ENCODE measurements at places on chromosomes 7 and 10.
A peak's percentile ranks its signal among the peaks of the same experiment; 100 is the strongest.

DNA sequence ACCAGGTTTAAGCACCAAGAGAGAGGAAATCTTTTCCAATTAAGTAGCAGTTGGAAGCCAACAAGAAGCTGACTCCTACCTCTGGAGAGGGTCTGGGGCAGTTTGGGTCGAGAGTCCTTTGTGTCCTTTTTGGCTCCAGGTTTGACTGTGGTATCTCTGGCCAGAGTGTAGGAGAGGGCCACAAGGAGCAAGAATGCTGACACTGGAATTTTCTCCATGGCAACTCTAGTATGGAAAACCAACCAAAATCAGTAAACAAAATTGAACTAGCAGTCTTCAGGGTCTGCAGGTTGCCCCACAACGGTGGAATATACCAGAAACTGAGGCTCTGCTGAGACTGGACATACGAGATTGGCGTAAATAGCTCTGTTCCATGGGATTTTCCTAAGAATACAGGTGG is 3.2 kb downstream of the AGR2 start:
- DNase-seq, result no peak

- DNase-seq, result no peak
These were observed 80.1 kb downstream of the SH2D4B start for GRCh38 chr10:80617807-80618206.

- DNase-seq, result no peak
These were observed 83.4 kb downstream of the DOCK4 start for GRCh38 chr7:112122798-112123197.

DNA sequence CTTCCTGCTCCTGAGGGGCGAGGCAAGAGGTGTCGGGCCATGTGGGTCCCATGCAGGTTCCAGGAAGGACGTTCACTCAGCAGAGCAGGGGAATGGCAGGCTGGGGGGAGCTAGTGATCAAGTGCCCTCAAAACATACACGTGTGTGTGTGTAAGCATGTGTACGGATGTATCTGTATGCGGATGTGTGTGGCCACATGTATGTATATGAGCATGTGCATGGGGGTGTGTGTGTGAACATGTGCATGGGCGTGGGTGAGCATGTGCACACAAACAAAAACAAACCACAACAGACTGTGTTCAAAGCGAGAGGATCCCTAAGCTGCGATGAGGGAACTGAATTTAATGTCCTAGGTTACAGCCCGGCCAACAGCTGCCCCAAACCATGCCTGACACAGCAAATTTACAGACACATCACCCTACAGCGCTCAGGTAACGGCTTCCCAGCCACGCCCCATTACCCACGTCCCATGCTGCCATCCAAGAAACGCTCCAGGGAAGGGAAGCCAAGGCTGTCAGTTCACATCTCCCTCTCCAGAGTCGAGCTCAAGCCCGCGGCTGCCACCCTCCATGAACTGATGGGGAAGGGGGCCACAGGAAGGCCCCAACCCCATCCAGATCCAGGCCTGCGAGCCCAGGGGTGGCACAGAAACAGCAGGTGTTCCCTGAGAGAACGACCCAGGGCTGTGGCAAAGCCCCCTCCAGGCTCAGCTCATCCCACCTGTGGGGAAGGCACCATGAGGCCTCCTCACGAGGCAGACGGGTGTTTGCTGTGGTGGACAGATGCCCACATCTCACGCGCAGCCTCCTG is 56.6 kb downstream of the PTPRN2 start:
- DNase-seq, result no peak

DNA sequence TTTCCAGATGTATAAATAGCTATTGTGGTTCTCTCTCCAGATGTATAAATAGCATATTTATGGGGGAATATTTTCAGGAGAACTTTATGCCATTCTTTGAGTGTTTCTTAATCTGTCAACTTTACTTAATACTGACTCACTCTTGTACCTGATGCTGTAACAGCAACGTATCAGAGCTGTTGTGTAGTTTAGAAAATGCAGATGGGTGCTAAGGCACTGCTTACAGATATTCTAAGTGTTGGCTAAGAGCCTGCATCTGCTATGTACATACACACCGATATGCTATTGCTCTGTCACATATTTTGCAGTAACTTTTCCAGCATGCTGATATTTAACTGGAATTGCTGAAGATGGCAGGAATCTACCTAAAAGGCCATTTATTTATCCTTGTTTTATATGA is 71.9 kb downstream of the WDR37 start:
- no peak for DNase-seq

- DNase-seq, result no peak
These were observed 29.4 kb downstream of the CHST15 start for GRCh38 chr10:124063750-124064603.

- no peak for DNase-seq
These were observed 69.3 kb upstream of the RHEB start for GRCh38 chr7:151588982-151589381.

GRCh38 chr7:101315336-101315735 is 6.3 kb downstream of the IFT22 start:
- DNase-seq, result peak; percentile 58

GRCh38 chr10:123583639-123584418 is 82.3 kb upstream of the GPR26 start:
- peak; percentile 7 for DNase-seq

- no peak for DNase-seq
These were observed 220.0 kb upstream of the KCND2 start for GRCh38 chr7:120052884-120053382.

GRCh38 chr7:137961200-137962177 is 40.4 kb downstream of the CREB3L2 start:
- peak; percentile 9 for DNase-seq

DNA sequence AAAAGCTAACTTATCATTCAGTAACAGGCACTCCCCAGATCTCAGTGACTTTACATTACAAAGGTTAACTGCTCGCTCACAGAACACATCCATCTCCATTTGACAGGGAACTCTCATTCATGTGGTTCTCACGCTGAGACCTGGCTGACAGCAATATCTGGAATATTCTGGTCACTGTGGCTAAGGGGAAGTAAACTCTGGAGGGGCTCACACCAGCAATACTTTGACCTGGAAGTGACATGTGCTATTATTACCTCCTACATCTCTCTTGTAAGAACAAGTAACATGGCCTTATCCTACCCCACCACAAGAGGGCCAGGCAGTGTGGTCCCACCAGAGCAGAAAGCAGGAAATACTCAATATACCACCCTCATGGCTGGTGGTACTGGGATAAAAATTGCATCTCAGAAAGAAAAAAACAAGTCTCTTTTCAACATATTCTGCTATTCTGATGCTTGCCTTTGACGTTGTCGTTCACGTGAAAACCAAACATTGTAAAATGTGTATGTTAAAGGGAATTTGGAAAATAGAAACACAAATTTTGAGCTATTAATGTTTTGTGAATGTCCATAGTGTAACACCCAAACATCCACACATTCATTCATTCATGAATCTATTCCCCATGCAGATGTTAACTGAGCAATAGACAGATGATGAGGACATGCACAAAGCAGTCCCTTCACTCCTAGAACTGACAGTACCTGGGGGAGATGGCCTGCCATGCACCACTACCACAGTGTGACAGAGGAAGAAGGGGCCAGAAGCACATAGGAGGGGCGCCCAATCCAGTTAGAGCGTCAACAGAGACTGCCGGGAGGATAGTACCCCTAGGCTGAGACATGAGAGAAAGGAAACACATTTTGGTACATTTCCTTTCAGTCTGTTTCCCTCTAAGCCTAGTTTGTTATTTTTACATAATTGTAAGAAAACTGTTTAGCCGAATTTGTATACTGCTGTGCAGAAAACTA is 166.0 kb upstream of the SP4 start:
- peak; percentile 47 for DNase-seq

DNA sequence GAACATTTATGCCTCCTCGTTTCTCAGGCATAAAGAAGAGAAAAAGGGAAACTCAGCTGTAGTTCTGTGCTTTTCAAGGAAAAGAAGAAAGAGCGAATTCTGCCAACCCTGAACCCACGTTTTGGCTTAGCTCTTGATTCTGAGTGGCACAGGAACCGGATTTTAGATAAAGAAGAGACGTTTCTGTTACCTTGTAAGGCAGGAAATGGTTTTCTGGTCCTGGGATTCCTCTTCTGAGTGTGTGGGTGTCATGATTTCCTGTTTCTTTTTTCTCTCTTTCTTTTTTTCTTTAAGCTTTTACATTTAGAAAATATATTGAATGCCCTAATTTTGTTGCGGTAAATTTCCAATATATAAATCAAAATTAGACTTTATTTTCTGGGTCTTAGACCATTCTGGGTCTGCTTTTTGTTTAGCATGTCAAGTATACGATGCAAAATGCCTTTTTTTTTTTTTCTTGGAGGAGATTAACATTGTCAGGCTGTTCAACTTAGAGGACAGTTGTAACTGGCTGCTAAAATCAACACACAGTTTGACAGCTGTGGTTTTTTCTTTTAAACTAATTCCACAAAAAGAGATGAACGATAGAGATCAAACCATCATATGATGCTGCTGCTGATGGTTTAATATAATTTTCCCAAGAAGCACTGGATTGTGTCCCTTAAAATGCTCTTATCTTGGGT is 190.8 kb downstream of the GATA3 start:
- DNase-seq, result no peak

DNA sequence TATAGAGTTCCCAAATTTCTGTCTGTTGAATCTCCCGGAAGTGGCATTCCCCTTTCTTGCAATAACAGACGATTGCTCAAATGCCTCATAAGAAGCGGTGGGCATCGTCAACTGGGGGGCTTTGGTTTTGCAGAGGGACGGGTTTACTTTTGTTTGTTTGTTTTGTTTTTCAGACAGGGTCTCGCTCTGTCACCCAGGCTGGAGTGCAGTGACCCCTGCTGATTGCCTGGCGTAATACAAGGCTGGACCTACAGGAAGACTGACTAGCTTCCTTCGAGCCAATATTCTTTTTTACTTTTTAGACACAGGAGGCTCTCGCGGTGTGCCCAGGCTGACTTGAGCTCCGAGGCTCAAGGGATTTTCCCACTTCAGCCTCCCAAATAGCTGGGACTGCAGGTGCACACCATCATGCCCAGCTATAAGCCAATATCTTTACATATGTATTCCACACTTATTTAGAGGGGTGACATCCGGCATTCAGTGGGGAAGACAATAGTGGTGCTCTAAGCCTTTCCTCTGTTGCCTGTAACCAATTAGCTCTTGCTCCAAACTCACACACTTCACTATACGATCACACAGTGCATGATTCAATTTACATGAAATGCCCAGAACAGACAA is 58.1 kb downstream of the FHIP2A start:
- peak; percentile 48 for DNase-seq

DNA sequence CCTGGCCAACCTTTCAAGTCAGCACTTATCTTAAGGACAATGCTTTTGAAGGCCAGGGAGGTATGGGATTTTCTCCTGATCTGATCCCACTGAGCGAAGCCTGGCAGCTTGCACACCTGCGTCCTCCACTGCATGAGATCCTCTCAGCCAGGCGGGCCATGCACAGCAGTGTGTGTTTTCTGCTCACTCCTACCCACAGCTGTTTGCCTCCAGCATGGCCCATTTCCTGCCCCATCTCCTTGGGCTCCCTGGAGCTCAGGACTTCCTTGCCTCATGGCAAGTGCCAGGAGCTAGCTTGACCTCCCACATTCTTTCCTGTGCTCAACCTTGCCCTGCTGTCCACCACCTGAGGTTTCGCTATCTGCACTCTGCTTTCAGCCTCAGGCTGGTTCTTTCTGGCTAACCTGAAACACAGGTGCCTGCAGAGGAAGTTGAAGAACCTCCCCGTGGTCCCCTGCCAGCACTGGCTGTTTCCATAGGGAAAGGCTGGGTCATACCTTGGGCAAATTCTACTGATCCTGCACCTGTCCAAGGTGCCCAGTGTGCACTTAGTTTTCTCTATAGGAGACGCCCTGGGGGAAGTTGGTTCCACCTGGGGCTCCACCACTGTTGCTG is 43.9 kb upstream of the EEPD1 start:
- no peak for DNase-seq

GRCh38 chr10:113456741-113457140 is 96.1 kb upstream of the HABP2 start:
- DNase-seq, result no peak

DNA sequence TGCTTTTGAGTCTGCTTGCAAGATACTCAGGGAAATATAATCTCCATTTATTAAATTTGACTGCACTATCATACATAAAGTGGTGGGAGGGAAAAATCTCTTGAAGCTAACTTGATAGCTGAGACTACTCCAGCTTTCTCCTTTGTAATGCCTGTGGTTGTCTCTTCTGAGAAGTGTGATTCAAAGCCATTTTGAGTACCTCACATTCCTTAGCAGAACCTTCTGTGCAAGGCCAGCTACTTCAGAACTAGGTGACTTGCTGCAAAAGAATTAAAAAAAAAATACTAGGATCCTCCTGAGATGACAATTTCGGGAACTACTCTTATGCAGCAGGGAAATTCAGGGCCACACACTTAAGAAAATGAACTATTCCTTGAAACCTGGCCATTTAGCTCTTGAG is 294.8 kb downstream of the MDFIC start:
- DNase-seq, result no peak

DNA sequence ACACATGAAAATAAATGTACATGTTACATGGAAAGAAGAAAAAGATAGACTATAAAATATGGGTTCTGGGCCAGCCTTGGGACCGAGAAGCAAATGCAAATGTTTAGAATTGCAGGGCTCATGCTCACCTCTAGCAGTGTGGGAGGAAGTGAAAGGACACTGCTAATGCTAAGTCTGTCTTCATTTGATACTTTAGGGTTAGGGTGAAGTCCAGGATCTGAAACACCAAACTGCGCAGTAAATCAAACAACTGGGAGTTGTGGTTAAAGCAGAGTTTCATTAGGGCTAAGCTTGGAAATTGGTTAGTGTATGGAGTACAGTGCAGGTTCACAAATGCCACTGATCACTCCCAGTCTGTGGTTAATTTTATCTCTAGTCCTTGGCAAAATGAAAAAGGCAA is 73.2 kb upstream of the PDK4 start:
- DNase-seq, result no peak

DNA sequence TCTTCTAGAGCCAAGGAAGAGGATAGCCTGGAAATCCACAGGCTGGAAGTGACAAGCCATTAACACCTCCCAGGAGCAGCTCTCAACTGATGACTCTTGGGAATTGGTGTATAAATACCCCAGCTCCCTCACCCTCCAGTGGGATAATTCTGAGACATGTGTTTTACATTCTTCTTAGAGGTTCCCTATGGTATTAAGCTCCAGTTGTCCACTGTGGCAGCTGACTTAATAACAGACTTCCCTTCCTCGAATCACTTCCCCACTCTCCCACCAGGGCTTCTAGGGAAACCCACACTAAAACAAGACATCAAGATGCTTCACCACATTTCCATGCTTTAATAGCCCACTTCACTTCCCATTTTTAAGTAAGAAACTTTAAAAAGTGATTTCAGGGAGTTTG is 47.2 kb downstream of the FAM107B start:
- DNase-seq, result no peak

- no peak for DNase-seq
These were observed 410.3 kb downstream of the TYW1 start for GRCh38 chr7:67406976-67407375.

GRCh38 chr10:70317272-70317942 is 33.6 kb upstream of the NPFFR1 start:
- no peak for DNase-seq

GRCh38 chr7:29315122-29315891 is 120.7 kb downstream of the CHN2 start:
- DNase-seq, result no peak

GRCh38 chr7:25595996-25596395 is 367.7 kb upstream of the NPVF start:
- no peak for DNase-seq
